ENCODE measurements at places on chromosomes 2 and 18.

DNA sequence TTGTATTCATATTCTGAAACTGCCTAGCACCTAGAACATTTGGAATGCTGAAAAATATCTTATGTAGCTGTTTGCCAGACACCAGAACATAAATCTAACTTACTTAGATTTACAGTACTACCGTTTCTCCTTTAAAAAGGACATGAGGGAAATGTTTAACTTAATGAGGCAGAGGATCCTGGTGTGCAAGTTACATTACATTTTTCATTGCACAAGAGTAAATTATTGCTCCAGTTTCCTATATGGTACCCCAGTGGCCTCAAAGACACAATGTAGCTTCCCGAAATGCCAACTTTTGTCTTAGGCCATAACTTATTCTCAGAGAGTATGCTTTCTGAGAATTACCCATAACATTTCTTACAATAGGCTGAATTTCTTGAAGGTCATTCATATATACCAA, 105.5 kb upstream of the DTNA start:
- no peak for DNase-seq

- DNase-seq = no peak
These were observed 214.7 kb downstream of the RAD51AP2 start for GRCh38 chr2:17303521-17303920.

GRCh38 chr2:241750076-241750840, 15.8 kb downstream of the D2HGDH start:
- no peak for DNase-seq

DNA sequence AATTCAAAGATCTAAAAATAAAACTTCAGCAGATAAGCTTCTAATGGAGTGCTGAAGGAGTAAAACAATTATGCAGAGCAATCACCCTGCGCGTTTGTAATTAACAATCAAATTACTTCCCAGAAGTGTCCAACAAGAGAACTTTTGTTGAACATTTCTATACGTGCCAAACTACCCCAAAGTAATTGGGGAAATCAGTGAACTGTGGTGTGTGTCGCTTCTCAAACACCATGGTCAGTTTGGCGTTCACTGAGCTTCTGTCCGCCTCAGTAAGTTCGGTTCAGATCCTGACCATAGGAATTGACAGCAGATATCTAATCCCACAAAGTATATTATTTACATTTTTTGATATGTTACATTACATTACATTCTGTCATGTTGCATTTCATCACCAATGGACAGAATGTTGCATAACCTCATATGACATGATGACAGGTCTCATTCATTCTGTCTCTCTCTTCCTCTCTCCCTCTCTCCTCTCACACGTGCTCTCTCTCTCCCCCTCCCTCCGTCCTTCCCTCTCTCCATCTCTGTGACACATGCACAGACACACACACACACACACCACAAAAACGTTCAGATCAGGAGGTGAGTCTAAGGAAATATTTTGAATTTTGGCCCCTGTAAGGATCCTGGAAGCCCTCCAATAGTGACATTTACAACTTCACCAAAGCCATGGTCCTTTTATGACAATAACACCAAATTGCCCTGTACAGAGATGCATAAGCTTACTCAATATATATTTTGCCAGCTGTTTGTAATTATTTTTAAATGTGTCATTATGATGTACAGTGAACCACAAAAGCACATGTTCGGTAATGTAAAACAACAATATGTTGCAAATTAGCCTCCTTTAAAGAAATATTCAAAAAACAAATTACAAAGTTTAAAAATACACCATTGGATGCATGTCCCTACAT, 269.2 kb downstream of the FIGN start:
- DNase-seq = no peak

- DNase-seq = no peak
These were observed 457.0 kb upstream of the HNMT start for GRCh38 chr2:137507237-137507636.

- DNase-seq = no peak
These were observed 19.7 kb upstream of the TLK1 start for GRCh38 chr2:171180229-171180930.

GRCh38 chr2:206824087-206824618, 58.7 kb downstream of the FASTKD2 start:
- DNase-seq = no peak
